ENCODE measurements at places on chromosomes 5 and 9. TPM values are rescaled to one million over a fixed set of nuclear protein-coding genes. Genes with fewer than 3 reads are reported as not detected.

DNA sequence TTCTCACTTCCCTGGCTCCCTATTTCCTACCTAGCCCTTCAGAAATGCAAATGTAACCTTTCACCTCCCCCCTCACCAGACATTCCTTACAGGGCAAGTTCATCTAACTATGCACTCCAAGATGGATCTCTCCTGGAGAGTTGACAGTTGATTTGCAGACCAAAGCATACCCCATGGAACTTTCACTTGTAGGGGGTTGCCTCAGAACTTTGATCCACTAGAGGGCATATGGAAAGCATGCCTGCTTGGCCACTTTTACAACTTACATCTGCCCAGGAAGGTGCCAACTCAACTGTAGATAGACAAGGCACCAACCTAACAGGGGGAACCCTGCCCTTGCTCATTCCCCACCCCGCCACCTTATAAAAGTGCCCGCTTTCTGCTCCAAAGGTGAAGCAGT, 187.8 kb downstream of the NXNL2 start:
- DNase-seq: peak; percentile 54

DNA sequence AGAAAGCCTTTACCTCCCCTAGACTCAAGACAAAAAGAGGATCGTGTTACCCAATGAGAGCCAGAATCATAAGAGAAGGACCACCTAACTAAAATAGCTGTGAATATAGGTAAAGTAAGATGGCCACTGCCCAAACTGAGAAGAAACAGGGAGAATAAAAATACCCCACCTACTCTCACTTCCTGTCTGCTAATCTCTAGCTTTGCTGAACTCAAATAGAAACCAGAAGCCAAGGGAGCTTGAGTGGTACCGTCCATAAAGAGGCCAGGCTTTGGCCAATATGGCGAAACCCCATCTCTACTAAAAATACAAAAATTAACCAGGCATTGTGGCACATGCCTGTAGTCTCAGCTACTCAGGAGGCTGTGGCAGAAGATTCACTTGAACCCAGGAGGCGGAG, 123.0 kb upstream of the FST start:
- DNase-seq: no peak

DNA sequence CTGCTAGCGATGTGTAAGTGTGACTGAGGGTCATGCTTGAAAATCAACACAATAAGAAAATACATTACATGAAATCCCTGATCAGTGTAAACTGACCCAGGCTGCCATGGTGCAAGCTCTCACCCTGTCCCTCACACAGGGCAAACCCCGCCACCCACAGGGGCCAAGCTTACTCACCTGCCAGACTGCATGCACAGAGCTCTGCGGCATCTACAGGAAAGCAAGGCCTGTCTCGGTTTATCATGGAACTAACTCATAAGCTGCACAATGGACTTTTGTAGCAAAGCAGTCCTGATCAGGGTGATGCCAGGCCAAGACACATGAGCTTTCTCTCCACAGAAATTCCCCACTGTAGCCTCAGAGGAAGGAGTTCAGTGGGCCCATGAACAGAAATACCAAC, 9.7 kb downstream of the IPPK start:
- no peak for DNase-seq

GRCh38 chr5:108615216-108615615, 132.5 kb upstream of the FER start:
- DNase-seq: no peak

DNA sequence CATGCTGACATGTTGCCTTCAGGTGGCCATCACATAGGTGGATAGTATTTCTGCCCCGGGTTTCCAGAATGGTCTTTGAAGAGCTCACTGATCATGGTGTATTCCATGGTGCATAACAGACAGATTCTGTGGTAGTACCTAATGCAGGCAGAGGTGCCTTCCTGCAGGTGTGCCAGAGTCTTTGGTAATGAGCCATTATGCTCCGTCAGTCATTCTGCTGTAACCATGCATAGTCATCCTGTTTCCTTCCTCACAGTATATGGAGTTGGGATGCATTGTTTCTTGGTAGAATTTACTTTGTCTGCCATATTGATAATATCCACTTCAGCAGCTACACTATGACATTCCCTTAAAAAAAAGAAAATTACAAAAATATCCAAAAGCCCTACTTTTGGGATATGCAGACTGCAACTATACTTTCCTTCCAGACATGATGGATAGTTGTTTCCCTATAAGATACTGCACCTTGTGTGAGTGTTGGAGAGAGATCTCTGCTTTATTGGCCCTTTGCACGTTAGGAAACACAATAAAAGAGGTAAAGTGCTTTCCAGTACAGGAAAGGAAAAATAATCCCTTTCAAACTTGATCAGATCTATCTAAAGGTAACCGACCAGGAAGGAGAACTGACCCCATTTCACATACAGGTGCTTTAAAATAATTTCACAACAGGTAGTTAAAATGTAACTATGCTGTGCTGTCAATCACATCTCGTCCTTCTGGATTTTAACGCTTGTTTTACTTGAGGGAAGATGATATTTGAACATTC, 537.5 kb upstream of the WWC1 start:
- no peak for DNase-seq

- no peak for DNase-seq
Measured at GRCh38 chr5:55620009-55620765, 85.4 kb upstream of the PLPP1 start.

DNA sequence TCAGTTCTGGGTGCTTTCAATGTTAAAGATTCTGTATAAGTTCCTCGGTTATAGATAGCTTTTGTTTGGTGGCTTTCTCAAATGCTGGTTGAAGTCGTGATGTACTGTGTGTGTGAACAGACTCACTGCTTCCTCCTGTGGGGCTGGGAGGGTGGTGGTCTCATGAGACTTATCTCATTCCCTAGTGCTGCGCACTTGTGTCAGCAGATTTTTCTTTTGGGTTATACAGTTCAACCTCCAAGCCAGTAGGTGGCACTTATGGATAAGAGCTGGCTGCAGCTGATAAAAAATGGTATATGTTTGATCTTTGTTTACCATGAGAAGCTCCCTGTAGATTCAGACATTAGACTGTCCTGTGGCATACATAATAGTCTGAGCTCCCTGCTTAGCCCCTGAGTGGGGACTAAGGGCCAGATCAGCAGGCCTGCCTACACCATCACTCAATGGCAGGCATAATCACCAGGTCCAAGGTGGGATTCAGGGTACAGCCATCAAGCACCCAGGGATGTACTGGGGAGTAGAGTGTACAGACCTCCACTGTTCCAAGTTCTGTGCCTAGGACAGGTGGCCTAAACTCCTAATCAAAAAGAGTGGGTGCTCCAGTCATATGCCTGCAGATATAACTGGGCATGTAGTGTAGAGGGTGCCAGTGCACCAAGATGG, 174.2 kb downstream of the OXCT1 start:
- DNase-seq: peak; percentile 8

- DNase-seq: peak; percentile 63
Measured at GRCh38 chr5:57499262-57500050, 16.8 kb upstream of the ACTBL2 start.

- no peak for DNase-seq
Measured at GRCh38 chr9:106376689-106377088, 486.3 kb upstream of the ZNF462 start.

The CCDC187 gene
- total RNA-seq: 0.07 TPM

The GCNT1 gene
- total RNA-seq: 1.6 TPM

The FOXD1 gene
- 24.6 TPM for total RNA-seq

The IL5 gene
- total RNA-seq: not detected

The POLR1E gene
- total RNA-seq: 40.3 TPM

The WWC1 gene
- total RNA-seq: 20.7 TPM

The NR4A3 gene
- 0.02 TPM for total RNA-seq

The IFNB1 gene
- not detected for total RNA-seq

The PPP3R2 gene
- total RNA-seq: not detected

The INSL6 gene
- total RNA-seq: not detected
